ENCODE measurements at places on chromosomes 1 and 21. TPM values are rescaled to one million over a fixed set of nuclear protein-coding genes. Genes with fewer than 3 reads are reported as not detected.

DNA sequence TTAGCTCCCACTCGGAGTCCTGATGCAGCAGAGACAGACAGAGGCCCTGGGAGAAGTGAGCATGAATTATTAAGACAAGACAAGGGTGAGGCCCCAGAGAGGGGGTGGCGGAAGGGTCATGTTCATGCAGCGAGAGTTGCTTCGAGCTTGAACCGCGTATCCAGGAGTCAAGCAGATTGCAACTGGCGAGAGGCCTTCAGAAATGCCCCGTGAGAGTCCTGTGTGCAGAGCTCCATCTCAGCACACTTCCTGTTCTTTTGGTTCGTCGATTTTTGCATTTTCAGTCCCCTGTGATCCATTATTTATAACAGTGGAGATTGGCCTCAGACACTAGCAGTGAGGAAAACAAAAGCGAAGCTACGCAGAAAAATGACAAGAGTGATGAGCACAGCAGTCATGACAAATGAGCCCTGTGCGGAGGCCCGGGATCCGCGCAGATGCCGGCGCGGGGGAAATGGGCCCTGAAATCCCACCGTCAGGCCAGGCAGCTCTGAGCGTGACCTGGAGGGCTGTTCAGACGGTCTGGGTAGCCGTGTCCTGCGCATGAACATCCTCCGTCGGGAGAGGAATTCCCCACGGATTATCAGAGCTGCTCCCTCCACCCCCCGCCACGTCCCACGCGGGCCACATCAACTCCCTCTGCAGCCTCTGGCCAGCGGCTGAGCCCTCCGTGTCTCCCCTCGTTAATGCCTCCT is 15.0 kb downstream of the PDE9A start:
- H3K27me3 ChIP-seq = no peaks in the 10 kb centered on the region
- H3K36me3 ChIP-seq = no peaks in the 10 kb centered on the region
- peak overlapping the region; percentile 1 for H3K4me3 ChIP-seq
- peak overlapping the region; percentile 61 for H3K27ac ChIP-seq
- peaks cover 20% of the 10 kb centered on the region for H3K4me1 ChIP-seq

GRCh38 chr21:35284199-35284598 is 235.1 kb upstream of the RUNX1 start:
- H3K27me3 ChIP-seq = no peaks in the 10 kb centered on the region
- H3K4me1 ChIP-seq = no peaks in the 10 kb centered on the region
- no peak overlapping the region for H3K27ac ChIP-seq
- H3K4me3 ChIP-seq = no peak overlapping the region
- DNase-seq = no peak
- no peaks in the 10 kb centered on the region for H3K36me3 ChIP-seq

GRCh38 chr1:97806996-97807520 is 113.8 kb downstream of the DPYD start:
- no peaks in the 10 kb centered on the region for H3K36me3 ChIP-seq
- H3K4me3 ChIP-seq = no peak overlapping the region
- DNase-seq = no peak
- H3K4me1 ChIP-seq = no peaks in the 10 kb centered on the region

DNA sequence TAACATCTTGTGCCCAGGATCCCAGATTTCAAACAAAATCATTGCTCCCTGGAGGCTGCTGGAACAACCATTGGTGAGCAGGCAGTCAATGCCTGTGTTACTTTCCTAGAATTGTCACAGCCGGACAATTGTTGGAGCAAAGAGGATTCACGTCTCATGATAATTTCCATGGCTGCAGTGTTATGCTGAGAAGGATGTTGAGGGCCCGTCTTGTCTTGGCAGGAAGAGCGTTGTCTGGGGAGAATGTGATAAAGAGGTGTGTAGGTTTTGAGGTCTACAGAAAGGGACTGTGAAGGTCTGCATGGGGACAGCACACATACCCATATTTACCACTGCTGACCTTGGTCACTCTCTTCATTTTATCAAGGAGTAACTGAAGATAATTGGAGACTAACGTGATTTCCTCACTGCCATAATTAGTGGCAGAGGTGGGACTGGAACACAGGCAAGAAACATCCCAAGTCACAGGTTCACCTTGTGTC is 6.3 kb downstream of the MECR start:
- DNase-seq = no peak
- H3K27ac ChIP-seq = no peak overlapping the region

DNA sequence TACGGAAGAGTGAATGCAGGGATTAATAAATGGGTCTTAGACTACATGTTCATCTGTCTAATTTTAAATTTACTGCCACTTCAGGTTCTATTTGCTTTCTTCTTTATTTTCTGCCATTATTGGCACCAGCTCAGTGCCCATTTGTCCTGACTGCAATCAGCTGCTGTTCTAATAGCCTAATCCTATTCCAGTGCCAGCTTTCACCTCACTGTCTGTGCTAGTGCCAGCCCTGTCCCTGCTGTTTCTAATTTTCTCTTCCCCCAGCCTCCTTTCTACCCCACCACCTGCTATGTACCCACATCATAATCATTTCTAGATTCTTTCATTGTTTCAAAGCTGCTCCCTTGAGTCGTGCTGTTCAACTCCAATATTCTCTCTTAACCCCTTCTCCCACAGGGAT is 86.4 kb downstream of the KCNK1 start:
- no peaks in the 10 kb centered on the region for H3K36me3 ChIP-seq
- H3K27me3 ChIP-seq = no peaks in the 10 kb centered on the region
- no peak for DNase-seq

DNA sequence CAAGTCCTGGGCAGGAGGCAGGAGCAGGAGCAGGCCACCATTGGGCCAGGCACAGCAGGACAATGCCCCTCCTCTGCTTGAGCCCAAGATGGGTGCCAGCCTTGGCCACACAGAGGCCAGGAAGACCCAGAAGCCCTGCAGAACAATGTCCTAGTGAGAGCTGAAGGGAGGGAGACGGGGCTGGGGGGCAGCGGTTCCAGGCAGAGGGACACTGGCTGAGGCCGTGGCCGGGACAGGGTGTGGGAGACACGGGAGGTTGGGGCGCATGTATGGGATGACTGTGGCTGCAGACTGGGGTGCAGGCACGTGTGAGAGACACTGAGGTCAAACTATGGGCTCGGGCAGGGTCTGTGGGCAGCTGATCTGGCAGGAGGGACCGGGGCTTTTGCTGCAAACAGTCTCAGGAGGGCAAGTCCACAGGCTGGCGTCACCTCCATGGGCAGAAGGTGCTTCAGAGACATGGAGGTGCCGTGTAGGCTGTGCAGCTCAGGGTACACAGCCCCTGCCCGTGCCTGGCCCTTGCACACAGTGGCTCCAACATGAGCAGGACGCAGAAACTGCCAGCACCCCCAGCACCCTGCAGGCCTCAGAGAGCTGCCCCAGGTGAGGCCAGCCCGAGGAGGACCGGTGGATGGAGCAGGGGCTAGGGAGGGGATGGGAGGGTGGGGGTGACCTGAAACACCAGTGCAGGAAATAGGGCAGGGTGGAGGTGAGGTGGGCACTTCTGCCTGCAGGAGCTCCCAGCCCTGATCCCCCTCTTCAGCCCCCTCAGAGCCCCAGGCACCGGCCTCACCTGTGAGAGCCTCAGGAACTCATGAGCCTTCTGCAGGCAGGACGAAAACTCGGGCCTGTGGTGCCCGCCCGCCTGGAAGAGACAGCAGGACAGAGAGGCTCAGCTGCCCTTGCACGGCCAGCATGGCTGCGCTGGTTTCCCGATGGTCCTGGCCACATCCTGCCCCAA is 19.5 kb downstream of the LSS start:
- H3K36me3 ChIP-seq = peaks cover 27% of the 10 kb centered on the region
- H3K27ac ChIP-seq = no peak overlapping the region
- no peaks in the 10 kb centered on the region for H3K4me1 ChIP-seq
- H3K27me3 ChIP-seq = no peaks in the 10 kb centered on the region
- H3K4me3 ChIP-seq = no peak overlapping the region

GRCh38 chr1:66426239-66426853 is 107.6 kb upstream of the SGIP1 start:
- H3K4me3 ChIP-seq = no peak overlapping the region
- H3K27me3 ChIP-seq = no peaks in the 10 kb centered on the region
- no peak overlapping the region for H3K27ac ChIP-seq

- H3K27me3 ChIP-seq = no peaks in the 10 kb centered on the region
- H3K36me3 ChIP-seq = no peaks in the 10 kb centered on the region
- H3K4me1 ChIP-seq = peaks cover 82% of the 10 kb centered on the region
- H3K4me3 ChIP-seq = peak overlapping the region; percentile 90
- H3K27ac ChIP-seq = peak overlapping the region; percentile 98
These were observed 442 bp upstream of the AHCYL1 start for GRCh38 chr1:109984190-109984455.

DNA sequence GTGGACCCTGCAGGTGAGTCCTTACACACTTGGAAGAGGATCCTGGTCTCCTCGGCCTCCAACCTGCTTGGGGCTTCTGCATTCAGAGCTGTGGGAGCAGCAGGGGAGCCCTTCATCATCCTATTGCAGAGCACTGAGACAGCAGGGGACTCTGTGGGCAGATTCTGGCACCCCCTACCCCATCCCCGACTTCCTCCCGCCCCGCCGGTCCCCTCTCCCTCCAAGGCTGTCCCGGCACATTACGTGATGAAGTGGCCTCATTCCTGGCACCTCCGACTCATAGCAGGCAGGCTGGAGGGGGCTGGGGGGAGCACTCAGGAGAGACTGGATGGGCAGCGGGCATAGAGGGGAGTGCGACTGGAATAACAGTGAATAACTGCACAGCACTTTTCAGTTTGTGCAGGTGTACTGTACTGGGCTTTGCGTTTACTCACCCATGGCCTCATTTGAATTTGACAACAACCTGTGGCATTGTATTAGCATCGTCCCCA is 394.1 kb downstream of the MATN1 start:
- no peak overlapping the region for H3K27ac ChIP-seq
- no peak overlapping the region for H3K4me3 ChIP-seq
- H3K27me3 ChIP-seq = no peaks in the 10 kb centered on the region
- no peak for DNase-seq
- no peaks in the 10 kb centered on the region for H3K4me1 ChIP-seq

- peaks cover 4% of the 10 kb centered on the region for H3K4me1 ChIP-seq
- H3K4me3 ChIP-seq = no peak overlapping the region
- no peaks in the 10 kb centered on the region for H3K36me3 ChIP-seq
- DNase-seq = peak; percentile 87
These were observed 87.9 kb downstream of the RIPK4 start for GRCh38 chr21:41678924-41679318.

- peaks cover 3% of the 10 kb centered on the region for H3K36me3 ChIP-seq
- no peaks in the 10 kb centered on the region for H3K27me3 ChIP-seq
- H3K27ac ChIP-seq = peak overlapping the region; percentile 87
- DNase-seq = no peak
- no peak overlapping the region for H3K4me3 ChIP-seq
These were observed 12.0 kb downstream of the MIIP start for GRCh38 chr1:12031039-12031980.

GRCh38 chr1:169468982-169469381 is 16.8 kb downstream of the SLC19A2 start:
- H3K27me3 ChIP-seq = peaks cover 2% of the 10 kb centered on the region
- no peak overlapping the region for H3K4me3 ChIP-seq
- H3K27ac ChIP-seq = no peak overlapping the region
- H3K36me3 ChIP-seq = peaks cover 43% of the 10 kb centered on the region

GRCh38 chr21:37827913-37828312 is 88.3 kb downstream of the KCNJ6 start:
- H3K27me3 ChIP-seq = no peaks in the 10 kb centered on the region
- no peaks in the 10 kb centered on the region for H3K36me3 ChIP-seq
- H3K4me1 ChIP-seq = no peaks in the 10 kb centered on the region

- no peaks in the 10 kb centered on the region for H3K4me1 ChIP-seq
- H3K36me3 ChIP-seq = no peaks in the 10 kb centered on the region
- peak overlapping the region; percentile 40 for H3K4me3 ChIP-seq
- H3K27ac ChIP-seq = peak overlapping the region; percentile 90
- H3K27me3 ChIP-seq = no peaks in the 10 kb centered on the region
These were observed 1.1 kb upstream of the CIART start for GRCh38 chr1:150281221-150281757.

GRCh38 chr1:185487936-185488335 is 170.9 kb upstream of the IVNS1ABP start:
- H3K4me3 ChIP-seq = no peak overlapping the region
- H3K36me3 ChIP-seq = no peaks in the 10 kb centered on the region
- no peak overlapping the region for H3K27ac ChIP-seq

- H3K4me3 ChIP-seq = no peak overlapping the region
- H3K27ac ChIP-seq = no peak overlapping the region
- peaks cover 41% of the 10 kb centered on the region for H3K4me1 ChIP-seq
- DNase-seq = no peak
These were observed 24.2 kb downstream of the ABL2 start for GRCh38 chr1:179205284-179205683.

GRCh38 chr1:53288002-53288789 is 39.7 kb downstream of the LRP8 start:
- DNase-seq = no peak
- H3K4me3 ChIP-seq = no peak overlapping the region
- H3K4me1 ChIP-seq = peaks cover 8% of the 10 kb centered on the region
- no peaks in the 10 kb centered on the region for H3K27me3 ChIP-seq
- H3K27ac ChIP-seq = no peak overlapping the region
- no peaks in the 10 kb centered on the region for H3K36me3 ChIP-seq

GRCh38 chr1:37177230-37177864 is 143.0 kb upstream of the GRIK3 start:
- H3K36me3 ChIP-seq = no peaks in the 10 kb centered on the region
- H3K4me1 ChIP-seq = no peaks in the 10 kb centered on the region
- H3K27me3 ChIP-seq = no peaks in the 10 kb centered on the region
- no peak overlapping the region for H3K27ac ChIP-seq
- no peak for DNase-seq

DNA sequence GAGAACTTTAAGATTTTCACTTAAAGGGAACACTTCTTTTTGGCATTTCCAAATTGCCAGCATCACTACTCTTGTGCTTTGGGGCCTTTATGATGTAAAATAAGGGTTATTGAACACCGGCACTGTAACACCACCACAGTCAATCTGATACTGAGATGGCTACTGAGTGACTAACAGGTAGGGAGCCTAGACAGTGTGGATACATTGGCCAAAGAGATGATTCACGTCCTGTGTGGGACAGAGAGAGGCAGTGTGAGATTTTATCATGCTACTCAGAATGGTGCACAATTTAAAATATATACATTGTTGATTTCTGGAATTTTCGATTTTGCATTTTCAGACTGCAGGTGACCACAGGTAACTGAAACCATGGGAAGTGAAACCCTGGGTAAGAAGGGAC is 261.6 kb downstream of the SPATA17 start:
- DNase-seq = no peak
- no peak overlapping the region for H3K4me3 ChIP-seq

GRCh38 chr1:19582318-19582717 is 61.8 kb upstream of the NBL1 start:
- no peaks in the 10 kb centered on the region for H3K27me3 ChIP-seq
- H3K36me3 ChIP-seq = no peaks in the 10 kb centered on the region
- DNase-seq = peak; percentile 34
- H3K4me3 ChIP-seq = no peak overlapping the region

ZBTB8OS gene
- 24.3 TPM for total RNA-seq

KLF17 gene
- total RNA-seq = not detected

ADAMTS4 gene
- 28.8 TPM for total RNA-seq

RIPK4 gene
- 1.3 TPM for total RNA-seq

NLRP3 gene
- 1.3 TPM for total RNA-seq

CTTNBP2NL gene
- 28.0 TPM for total RNA-seq

AMY1C gene
- total RNA-seq = not detected

PGLYRP4 gene
- not detected for total RNA-seq

GJA8 gene
- not detected for total RNA-seq

AZIN2 gene
- total RNA-seq = 3.3 TPM

Measured in tibial nerve (tissue), 4 donors.